ENCODE measurements at places on chromosomes 7 and 10. TPM values are rescaled to one million over a fixed set of nuclear protein-coding genes. Genes with fewer than 3 reads are reported as not detected.

GRCh38 chr10:87500646-87501048 lies 4.0 kb upstream of the MINPP1 start:
- DNase-seq = no peak

DNA sequence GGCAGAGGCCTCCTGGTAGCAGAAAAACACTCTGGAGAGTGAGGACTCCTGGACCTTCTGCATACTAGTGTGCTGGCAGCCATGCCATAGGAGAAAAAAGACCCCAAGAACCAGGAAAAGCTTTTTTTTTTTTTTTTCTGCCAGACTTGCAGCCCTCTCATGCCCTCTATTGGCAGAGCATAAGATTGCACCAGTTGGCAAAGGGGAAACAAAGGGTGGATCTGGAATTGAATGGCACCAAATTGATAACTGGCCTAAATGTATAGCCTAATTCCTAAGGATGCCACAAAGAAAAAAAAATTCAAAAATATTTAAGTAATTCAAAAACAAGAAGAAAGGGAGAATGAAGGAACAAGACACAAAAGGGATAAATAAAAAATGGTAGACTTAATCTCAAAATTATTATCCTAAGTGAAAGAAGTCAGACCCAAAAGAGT lies 112.5 kb upstream of the GHITM start:
- DNase-seq = no peak

DNA sequence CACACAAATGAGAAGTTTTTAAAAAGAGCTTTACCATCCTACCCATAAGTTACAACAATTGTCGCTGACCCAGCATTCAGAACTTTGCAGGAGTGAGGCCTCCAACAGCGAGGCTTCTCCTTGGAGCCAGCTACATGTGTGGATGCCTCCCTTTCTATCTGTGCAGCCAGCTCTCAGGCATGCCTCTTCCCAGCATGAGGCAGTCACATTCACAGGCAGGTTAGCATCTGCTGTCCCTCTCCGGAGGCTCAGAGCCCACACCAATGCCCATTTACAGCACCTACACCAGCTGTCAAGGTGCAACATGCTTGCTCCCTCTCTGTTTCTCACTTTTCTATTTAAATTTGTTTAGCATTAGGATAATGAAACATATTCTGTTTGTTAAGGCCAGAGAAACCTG lies 278.7 kb upstream of the PODXL start:
- DNase-seq = no peak

DNA sequence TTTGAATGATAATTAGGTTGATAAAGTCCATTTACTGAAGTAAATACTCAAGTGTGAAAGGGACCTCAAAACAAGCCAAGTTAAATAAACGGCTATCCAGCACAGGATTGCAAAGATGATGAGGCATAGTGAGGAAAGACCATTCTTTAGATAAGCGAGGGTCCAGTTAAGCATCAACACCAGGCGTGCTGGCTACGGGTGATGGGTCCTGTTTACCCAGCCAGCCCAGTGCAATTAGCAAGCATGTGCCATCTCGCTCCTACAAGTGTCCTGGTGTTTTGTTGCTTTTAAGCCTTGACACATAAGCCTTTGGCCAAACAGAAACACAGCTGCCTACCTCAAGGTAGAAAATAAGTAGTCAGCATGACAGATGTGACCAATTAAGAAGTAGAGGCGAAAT lies 7.1 kb downstream of the NEBL start:
- DNase-seq = no peak

Gene MKI67
- polyA plus RNA-seq = 49.6 TPM

- no peak for DNase-seq
These were observed 208.3 kb downstream of the USP6NL start for GRCh38 chr10:11403116-11403515.

DNA sequence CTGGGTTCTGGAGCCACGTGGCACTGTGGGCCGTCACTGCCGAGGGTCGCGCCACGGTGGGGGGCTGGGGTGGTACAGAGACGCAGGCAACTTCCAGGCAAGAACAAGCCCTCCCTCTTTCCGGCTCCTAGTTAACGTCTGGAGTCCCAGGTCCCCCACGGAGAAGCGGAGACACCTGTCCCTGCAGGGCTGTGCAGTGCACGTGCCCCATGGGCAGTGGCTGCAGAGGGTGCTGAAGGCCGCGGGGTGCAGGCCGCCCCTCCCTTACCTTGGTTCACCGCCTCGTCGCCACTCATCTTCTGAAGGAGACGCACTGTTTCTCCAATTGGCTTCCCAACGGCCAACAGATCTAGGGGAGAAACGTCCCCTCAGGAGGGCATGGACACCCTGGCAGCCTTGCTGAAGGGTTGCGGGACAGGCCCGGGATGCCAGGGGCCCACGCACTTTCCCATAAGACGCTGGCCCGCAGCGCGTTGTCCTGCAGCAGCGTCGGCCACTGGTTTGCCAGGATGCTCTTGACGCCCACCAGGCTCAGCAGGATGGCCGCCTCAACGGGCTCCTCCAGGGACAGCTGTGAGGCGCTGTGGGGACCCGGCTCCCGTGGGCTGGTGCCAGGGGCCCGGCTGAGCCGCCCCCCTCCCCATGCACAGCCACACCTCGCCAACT lies 24.3 kb upstream of the NKX6-2 start:
- no peak for DNase-seq
